ENCODE measurements at places on chromosomes 1 and 21.

DNA sequence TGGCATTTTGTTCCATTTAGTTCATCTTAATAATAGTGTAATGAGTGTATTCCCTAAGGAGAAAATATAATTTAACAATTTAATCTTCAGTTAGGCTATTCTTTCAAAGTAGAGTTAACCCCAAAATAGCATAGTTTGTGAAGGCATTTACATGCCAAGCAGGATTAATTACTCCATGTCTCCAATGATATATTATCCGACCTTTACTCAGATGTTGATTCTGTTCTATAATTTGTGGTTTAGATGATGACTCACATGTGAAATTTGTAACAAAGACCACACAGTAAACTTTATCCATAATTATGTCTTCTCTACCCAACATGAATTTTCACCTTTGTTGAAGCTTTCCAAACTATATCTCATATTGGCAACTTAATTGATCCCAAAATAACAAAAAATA is 2065.2 kb downstream of the MRPL39 start:
- DNase-seq, result no peak

DNA sequence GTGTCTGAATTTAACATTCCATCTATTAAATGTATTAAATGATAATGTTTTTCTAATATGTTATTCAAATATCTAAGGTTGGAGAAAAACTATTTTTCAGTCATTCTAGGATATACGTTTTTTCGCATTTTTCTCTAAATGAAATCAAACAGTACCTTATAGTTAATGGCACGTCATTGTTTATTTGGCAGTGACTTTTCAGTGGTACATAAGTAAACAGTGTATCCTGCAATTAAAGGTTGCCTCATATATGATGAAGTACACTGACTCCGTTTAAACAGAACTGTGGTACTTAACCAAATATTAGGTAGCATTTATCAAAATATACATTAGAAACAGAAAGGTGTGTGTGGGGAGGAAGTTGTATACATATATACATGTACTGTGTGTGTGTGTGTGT is 79.2 kb downstream of the EPS15 start:
- no peak for DNase-seq

DNA sequence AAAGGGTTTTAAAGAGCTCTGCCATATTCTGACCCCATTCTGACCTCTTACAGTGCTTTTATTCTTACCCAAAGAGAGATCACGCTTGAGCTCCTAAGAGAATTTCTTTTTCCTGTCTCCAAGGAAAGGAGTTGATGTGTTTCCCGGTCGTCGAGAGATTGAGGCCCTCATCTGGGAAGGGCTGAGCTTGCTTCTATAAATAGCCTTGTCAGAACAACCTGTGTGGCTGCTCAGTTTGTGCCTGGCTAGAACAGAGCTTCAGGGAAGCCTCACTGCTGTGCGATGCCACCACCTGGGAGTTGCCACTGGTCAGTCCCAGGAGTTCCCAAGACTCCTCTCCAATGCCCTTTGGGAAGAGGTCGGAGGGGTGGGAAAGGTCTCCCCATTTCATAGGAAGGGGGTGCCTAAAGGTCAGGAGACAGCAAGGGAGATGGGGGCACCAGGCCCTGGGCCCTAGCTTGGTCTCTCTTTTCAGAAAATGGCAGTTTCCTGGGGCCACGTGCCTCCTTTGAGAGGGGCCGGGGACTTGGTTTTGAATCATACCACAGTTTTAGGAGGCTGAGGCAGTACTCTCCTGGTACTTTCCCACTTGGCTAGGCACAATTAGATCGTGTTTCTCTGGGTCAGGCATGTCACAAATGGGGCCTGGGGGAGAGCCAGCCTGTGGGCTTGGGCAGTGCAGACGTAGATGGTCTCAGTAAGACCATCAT is 52.1 kb downstream of the EIF2D start:
- DNase-seq, result no peak

GRCh38 chr1:44905276-44905675 is 62.2 kb upstream of the PTCH2 start:
- no peak for DNase-seq

DNA sequence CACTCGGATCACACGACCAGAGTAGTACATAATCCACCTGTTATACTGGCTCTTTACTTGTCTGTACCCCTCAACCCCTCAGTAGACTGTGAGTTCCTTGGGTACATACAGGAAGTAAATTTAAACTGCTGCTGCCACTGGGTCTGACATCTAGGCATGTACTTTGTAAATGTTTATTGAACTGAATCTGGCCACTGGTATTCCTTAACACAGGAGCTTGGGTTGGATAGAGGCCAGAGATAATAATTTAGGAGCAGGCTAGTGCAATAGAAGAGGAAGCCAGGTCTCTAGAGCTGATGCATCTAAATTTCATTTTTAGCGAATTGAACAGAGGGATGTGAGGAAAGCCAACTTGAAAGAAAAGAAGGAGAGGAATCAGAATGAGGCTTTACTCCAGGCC is 12.4 kb downstream of the TTC4 start:
- DNase-seq, result no peak

DNA sequence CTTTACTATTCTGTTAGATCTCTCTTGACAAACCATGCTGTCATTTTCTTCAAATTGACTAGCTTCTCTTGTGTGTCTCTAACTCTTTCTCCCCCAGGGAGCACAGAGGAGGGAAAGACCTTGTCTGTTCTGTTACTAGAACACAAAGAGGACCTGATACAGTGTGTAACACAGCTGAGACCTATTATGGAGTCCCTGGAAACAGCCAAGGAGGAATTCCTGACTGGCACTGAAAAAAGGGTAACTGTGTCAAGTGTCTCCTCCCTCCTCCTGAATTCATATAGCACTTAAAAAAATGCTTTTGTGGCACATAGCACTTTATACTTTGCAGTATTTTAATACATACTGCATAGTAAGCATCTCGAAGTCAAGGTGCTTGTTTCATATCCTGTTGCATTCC is 50.6 kb downstream of the ZBTB40 start:
- no peak for DNase-seq

DNA sequence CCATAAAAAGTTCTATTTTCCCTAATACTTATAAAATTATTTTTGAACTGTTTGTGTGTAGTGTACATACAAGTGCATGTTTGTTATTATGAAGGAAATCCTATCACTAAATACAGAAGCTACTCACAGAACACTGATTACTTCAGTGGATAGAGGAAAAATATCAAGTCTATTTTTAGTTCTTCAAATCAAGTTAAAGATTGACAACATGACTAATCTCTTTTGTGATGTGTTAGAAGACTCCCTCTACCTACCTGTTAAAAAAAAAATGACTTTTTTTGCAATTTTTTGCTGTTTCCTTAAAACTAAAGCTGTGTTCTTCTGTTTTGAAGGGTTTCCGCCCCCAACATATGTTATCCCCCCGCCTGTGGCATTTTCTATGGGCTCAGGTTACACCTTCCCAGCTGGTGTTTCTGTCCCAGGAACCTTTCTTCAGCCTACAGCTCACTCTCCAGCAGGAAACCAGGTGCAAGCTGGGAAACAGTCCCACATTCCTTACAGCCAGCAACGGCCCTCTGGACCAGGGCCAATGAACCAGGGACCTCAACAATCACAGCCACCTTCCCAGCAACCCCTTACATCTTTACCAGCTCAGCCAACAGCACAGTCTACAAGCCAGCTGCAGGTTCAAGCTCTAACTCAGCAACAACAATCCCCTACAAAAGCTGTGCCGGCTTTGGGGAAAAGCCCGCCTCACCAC is 45.5 kb downstream of the NCF2 start:
- DNase-seq, result peak; percentile 16

DNA sequence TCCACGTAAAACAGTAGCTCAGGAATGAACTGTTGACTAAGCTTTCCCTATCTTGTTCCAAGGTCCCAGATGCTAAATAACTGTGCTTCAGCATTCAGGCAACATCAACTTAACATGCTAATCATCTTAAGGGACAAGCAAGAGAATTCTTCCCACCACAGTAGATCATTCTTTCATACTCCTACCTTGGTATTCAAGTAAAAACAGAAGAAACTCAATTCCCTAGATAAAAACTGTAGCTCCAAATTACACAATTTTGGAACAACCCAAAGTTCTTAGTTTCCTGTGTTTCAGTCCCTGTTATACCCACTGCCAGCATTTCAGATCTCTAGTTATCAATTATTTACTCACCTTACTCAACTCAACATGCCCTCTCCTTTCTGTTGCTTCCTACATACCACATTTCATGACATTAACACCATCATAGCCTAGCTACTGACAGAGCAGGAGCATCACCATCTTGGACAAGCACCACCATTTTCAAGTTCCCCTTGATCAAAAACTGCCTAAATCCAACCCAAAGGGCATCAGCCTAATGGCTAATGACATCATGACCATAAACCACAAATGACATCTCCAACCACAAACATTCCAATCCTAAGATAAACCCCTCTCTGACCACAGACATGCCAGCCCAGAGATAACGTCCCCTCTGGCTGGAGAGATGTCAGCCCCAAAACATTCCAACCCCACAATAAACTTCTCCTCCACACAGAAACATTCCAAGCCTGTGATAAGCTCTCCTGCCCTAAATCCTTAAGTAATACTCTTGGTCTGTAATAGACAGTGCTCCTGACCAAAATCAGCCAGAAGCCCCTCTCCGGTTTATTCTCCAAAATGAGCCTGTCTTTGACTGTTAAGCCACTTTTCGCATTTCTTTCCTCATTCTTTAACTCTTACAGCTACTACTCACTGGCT is 191.2 kb downstream of the RERE start:
- DNase-seq, result no peak

- no peak for DNase-seq
Measured at GRCh38 chr1:211925016-211925415, 94.5 kb upstream of the LPGAT1 start.

DNA sequence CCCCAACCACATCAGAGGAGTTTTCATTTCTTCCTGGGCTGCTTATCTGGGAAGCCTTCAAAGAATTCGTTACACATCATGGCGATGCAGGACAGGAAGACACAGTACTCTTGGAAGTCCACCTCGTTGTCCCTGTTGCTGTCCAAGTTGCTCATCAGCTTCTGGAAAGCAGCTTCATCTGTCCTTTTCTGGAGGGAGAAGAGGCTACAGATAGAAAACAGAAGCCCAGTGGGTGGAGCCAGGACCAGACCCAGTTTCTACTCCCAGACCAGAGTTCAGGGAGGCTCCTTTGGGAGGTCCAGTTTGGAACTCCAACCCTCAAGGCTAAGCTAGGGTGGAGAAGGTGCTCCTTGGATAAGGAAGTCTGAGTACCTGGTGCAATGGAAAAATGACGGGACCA is 1.9 kb downstream of the S100A4 start:
- DNase-seq, result no peak

GRCh38 chr1:54317084-54317483 is 89.1 kb downstream of the SSBP3 start:
- no peak for DNase-seq

DNA sequence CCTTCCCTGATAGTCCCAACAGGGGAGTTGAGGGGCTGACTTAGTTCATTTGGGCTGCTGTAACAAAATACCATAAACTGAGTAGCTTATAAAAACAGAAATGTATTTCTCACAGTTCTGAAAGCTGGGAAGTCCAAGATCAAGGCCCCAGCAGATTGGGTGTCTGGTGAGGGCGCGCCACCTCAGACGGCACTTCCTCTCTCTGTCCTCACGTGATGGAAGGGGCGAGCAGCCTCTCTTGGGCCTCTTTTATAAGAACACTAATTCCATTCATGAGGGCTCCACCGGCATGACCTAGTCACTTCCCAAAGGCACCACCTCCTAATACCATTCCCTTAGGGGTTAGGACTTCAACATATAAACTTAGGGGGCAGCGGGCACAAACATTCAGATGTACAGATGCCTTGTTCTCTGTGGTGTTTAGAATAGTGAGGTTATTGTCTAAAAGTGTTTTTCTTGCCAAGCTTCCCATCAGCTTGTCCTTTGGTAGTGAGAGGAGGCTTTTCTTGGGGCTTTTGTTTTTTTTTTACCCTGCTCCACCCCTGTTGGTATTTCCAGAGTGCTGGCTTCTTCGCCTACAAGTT is 20.3 kb downstream of the NIPAL3 start:
- no peak for DNase-seq

GRCh38 chr21:19350286-19350685 is 946.7 kb upstream of the TMPRSS15 start:
- DNase-seq, result no peak

DNA sequence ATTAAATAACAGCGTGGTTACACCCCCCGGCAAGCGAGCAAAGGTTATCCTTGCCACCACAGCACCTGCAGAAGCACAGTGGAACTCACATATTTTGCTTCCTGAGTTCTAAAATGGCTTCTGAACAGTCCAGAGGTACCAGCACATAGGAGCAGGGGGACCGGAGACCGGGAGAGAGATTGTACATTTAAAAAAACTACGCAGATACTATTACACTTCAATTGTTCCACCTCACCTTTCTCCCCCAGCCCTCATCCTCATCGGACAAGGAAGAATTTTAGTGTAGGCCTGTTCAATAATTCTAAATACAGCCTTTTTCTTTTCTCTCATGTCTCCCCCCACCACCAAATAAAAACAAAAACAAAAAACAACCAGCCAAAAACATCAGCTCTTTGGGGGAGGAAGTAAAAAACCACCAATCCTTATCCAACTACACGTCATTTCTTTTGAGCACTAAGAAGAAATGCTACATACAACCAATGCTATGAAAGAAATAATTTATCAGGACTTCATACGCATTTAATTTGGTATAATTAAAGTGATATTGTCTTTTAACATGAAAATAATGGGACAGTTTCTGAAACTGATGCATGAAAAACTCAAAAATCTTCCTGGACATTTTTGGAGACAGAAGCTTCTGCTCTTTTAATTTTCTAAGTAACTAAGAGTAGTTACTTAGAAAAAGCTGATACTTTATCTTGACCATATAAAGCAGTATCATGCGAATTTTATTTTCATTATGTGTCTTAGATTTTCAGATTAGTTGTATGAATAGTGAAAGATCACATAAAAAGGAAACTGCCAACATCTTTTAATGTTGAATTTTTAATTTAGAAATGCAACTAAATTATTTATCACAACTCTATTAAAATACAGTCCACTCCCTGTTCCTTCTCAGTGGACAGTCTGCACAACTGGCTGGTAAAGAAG is 9.1 kb downstream of the CDKN2C start:
- DNase-seq, result no peak

DNA sequence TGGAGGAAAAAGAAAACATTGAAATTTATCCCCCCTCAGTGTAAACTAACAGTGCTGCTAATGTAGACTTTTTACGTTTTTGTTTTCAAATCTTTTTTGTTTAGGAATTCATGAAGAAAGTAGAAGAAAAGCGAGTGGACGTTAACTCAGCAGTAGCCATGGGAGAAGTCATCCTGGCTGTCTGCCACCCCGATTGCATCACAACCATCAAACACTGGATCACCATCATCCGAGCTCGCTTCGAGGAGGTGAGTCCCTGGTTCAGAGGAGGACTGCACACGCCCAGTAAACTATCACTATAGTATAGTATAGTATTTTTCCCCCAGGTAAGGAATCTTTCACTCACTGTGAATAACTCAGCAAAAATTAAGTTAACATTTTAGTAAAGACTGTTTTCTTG is 37.8 kb upstream of the BMP8A start:
- no peak for DNase-seq

GRCh38 chr1:174794861-174795260 is 204.9 kb upstream of the CACYBP start:
- no peak for DNase-seq
